NCI-H774 (cell line): ENCODE measurements at places on chromosomes 4 and X.
A peak's percentile ranks its signal among the peaks of the same experiment; 100 is the strongest.

DNA sequence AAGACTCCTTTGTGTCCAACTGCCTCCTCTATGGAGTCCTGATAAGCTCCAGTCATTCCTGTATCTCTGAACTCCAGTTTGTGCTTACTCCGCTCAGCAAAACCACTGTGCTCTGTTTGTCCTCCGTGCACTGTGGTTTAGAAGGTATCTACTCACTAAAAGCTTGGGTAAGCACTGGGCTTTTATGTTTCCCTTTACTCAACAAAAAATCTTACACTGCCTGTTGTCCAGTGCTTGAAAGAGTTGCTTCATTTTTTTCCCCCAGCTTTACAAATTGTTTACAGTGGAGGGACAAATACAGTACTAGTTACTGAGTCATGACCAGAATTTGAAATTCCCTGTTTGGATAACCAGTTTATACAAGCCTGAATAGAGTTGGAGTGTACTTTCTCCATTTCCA lies 545.3 kb upstream of the FAT1 start:
- no peak for DNase-seq

DNA sequence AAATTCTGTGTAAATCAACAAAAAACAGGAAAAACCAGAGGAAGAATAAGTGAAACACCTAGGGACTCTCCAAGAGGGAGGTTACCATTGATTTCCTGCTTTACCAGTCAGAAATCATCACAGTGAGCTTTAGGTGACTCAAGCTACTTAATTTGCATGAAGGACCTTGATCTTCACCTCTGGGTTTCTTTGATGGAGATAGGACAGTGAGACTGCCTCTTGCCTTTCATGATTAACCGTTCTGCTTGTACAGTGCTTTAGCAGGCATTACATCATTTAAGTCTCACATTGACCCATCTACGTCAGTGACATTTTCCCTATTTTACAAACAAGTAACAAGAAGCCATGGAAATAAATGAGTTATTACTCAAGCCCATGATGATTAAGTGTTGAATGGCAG lies 3.4 kb upstream of the GK start:
- no peak for DNase-seq

- DNase-seq = no peak
These were observed 5.4 kb upstream of the CXCR3 start for GRCh38 chrX:71623714-71624113.

- DNase-seq = no peak
These were observed 103.6 kb downstream of the EMCN start for GRCh38 chr4:100414016-100414790.

- DNase-seq = no peak
These were observed 129.9 kb upstream of the ADGRL3 start for GRCh38 chr4:61070269-61070668.

DNA sequence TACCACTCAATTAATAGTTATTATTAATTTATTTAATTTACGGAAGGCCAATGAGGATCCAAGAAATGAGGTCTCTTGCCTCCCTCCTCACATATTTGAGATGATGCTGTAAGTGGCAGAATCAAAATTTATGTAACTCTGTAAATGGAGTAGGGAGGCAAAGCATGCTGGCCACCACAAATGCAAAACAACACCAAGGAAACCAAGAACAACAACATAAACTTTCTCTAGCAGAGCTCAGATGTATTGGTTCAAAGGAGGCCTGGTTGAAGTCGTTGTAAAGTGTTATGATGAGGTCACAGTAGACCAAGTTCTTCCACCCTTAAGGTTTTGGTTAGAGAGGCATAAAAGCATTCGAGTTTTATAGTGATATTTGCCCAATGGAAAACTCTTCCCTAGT lies 194.8 kb upstream of the FAT1 start:
- no peak for DNase-seq

DNA sequence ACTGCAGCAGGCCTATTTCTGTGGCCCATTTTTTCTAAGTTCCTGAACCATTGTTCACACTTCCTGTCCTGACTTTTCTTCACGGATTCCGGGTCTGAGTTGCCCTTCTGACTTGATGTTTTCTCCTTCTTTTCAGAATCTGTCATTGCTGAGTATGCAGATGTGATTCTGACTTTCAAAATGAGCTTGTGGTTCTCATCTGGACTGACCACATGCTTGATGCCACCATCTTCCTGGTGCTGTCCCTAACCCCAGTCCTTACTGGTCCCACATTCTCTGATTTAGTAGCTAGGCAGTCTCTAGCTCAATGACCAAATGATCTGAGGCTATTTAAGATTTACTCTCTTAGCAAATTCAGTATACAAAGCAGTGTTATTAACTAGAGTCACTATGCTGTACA lies 822.3 kb upstream of the TENM3 start:
- DNase-seq = no peak

- DNase-seq = no peak
These were observed 249.4 kb upstream of the BOD1L1 start for GRCh38 chr4:13876940-13877339.

GRCh38 chr4:41058426-41058825 lies 155.9 kb downstream of the APBB2 start:
- no peak for DNase-seq

DNA sequence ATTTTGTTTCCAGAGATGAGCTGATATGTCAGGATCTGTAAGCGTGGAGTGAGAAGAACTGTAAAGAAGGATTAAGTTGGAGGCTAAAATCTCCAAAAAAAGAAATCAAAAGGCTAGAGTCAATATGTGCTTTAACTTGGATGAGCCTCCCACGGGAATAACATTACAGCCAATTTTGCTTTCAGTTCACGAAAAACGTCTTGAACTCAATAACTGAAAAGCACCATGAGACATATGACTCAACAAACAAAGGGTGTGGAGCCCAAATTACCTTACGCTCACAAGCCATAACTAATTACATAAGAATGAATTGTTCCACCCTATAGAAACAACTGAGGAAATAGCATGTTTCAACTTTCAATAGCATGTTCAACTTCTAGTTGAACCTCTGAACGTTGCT lies 22.3 kb downstream of the TMPRSS11D start:
- no peak for DNase-seq

DNA sequence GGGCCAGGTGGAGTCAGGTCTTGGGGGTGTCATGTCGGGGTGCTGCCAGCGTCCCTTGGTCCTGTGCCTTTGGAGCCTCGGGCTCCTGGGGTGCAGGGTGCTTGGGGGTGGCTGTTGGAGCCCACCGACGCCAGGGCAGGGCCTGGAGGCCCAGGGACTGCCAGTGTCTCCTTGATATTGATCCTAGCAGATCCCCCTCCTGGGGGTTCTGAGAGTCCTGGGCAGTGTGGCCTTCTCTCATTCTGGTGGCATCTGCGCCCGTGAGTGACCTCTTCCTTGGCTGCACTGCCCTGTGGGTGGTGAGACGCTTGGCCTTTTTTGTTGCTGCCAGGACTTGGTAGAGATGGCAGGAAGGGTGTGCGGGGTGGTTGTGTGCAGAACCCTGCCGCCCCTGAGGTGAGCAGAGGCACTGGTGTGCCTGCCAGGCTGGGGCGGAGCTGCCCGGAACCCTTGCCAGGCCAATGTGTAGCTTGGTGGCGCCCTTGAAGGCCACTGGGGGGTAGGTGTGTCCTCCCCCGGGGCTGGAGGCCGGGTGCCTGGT lies 7.0 kb downstream of the NAT8L start:
- no peak for DNase-seq

DNA sequence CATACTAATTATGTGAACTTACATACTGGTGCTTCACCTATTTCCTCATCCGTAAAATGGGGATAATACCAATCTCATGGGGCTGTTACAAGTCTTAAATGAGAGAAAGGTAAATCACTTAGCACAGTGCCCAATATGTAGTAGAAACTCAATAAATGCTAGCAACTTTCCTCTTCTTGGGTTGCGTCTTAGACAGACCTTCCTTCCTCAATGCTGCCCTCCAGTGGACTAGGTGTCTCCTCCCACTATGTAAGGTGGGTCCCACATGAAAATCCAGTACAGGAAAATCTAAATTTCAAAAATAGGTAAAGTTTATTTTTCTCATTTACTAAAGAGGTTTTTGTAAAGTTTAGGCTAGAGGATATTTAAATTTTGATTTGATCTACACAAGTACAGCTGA lies 20.6 kb downstream of the ZDHHC9 start:
- DNase-seq = no peak

- DNase-seq = no peak
These were observed 153.9 kb downstream of the PCDH18 start for GRCh38 chr4:137378393-137378792.

GRCh38 chr4:27084685-27085361 lies 224.2 kb downstream of the STIM2 start:
- peak; percentile 50 for DNase-seq

- peak; percentile 51 for DNase-seq
These were observed 30.1 kb upstream of the SPARCL1 start for GRCh38 chr4:87559090-87559837.

- no peak for DNase-seq
These were observed 64.7 kb upstream of the SPP1 start for GRCh38 chr4:87910795-87911194.

GRCh38 chr4:176002007-176002613 lies 63.5 kb upstream of the WDR17 start:
- DNase-seq = peak; percentile 49

- no peak for DNase-seq
These were observed 29.1 kb downstream of the NELFA start for GRCh38 chr4:1979477-1980196.

- no peak for DNase-seq
These were observed 21.5 kb downstream of the NELFA start for GRCh38 chr4:1987296-1987695.

GRCh38 chr4:188130355-188130754 lies 8.9 kb upstream of the TRIML1 start:
- DNase-seq = no peak

- DNase-seq = no peak
These were observed 562.9 kb upstream of the FAT1 start for GRCh38 chr4:187286525-187286924.

DNA sequence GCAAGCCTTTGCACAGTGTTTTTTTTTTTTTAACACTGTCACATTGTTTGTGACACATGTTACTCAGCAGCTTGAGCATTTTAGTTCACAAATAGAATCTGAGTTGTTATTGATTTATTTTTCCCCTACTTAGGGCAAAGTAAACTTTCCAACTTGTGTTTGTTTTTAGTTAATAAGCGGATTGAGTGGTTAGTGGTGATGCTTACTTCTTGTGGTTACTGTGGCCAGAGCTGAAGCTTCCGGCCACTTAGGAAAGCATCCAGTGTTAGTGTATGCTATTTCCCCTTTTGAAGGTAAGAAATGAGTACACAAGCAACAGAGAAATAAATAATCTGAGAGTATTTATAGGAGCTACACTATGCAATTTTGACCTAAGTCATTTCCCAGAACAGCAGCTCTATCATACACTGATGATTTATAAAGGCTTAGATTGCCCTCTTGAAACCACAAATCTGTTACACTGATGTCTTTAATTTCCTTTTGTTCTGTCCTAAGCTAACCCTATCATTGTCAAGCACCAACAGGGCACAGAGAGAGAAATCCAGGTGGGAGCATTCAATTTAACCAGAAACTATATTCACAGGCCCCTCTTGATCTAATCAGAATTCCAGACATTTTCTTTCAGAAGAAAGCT lies 2464.6 kb downstream of the PCDH7 start:
- no peak for DNase-seq
